Left renal pelvis (tissue), 4 donors: ENCODE measurements at places on chromosomes 2 and 18. TPM values are rescaled to one million over a fixed set of nuclear protein-coding genes. Genes with fewer than 3 reads are reported as not detected.

DNA sequence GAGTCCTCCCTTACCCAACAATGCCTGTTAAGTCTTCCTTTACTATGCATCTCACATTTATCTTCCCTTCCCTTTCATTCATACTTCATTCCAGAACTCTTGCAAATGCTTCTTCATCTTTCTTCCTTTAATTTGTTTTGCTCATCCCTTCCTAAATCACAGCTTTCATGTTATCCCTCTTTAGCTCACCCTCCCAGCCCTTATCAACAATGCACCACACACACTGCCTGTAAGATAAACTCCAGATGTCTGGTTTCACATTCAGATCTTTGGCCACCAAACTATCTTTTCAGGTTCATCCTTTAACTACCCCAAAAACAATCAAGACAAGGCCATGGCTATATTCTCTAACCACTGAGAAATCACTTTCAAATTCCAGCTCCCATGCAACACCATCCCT, 3.4 kb downstream of the CCDC93 start:
- DNase-seq: no peak

DNA sequence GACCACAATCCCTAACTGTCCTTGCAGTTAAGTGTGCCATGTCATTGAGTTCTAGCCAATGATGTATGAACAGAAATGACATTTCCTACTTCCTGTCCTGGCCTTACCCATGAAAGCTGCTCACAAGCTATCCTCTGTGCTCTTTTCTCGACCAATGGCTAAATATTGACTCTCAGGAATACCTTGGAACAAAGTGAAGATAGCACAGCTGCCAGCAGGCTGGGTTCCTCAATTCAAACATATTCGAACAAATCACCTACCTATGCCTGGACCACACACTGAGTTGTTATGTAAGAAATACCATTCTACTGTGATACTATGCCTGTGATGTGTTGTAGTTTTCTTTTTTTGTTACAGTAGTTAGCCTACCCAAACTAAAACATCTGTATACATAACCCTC, 65.1 kb downstream of the GAREM1 start:
- DNase-seq: no peak

DNA sequence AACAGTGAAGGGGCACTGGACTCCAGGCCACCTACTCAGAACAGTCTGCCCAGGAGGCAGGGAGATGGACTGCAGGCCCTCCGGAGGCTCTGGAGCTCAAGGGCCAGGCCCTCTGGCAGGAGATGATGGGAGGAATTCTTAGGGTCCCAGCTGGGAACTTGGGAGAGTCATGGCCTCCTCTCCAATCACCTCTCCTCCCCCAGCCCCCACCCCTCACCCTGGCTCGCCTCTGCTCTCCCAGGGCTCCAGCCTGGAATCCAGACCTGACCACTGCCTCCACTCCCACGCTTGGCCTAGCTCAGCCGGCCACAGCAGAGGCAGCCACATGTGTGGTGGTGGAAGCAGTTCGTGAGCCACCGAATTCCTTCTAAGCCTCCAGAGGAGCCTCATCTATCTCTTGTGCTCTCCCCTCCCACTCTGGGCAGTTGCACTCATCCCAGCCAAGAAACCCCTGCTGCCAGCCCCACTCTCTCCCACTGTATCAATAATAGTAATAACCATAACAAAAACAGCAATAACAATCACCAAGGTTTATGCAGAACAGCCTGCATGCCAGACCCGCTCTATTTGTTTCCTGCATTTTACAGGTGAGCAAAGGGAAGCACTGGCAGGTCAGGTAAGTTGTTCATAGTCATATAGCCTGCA, 67.4 kb downstream of the TNS1 start:
- no peak for DNase-seq

- no peak for DNase-seq
Measured at GRCh38 chr2:56118474-56118873, 65.3 kb upstream of the CCDC85A start.

DNA sequence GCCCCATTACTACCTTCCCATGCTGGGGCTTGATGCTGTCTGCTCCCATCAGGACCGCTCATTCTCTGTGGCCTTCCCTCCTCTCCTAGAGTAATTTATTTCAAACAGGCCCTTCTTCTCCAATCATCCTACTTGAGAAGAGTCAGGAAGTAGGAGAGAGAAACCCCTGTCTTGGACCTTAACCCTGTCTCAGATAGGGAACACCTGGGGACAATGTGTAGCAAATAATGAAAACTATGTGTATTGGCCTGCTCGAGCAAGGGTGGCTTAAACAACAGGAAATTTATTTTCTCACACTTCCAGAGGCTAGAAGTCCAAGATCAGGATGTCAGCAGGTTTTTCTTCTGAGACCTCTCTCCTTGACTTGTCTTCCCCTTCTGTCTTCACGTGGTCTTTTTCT, 26.6 kb upstream of the NEMP2 start:
- DNase-seq: no peak

DNA sequence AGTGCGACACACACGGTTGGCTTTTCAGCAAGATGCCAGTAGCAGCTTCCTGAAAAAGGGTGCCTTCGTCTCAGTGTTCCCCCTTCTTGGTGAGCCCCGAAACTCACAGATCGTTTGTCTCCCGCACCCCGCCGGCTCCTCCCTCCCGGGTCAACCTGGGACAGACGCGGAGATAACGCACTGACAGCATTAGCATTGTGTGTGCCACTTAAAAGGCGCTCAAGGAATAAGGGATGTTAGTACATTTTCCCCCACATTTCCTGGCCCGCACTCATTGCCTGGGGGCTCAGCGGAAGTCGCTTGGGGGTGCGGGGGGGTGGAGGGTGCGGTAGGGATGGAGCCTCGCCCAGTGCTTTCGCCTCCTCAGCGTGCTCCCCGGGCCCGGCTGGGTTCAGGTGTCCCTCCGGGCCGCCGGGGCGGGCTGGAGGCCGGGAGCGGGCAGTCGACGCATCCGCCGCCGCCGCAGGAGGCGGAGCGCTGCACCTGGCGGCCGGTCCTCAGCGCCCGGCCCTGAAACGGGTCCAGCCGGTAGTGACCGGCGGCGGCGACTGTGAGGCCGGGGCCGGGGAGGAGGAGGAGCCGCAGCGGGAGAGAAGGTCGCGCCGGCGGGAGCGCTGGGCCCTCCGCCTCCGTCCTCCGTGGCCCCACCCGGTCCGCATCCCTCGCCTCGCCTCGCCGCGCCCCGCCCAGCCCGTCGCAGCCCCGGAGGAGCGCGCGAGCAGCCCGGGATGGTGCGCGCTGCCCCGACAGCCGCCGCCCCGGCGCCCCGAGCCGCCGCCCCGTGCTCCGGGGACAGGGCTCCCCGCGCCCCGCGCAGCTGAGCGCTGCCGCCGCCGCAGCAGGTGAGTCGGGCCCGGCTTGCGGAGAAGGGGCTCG, at the start of gene MFSD6:
MFSD6 (plus strand) TSS at position 694 of the 876 bp plus-strand sequence. CDS start 27,675 bp downstream, outside the sequence.
- no peak for DNase-seq

- DNase-seq: no peak
Measured at GRCh38 chr2:222304737-222305515, 6.1 kb upstream of the PAX3 start.

DNA sequence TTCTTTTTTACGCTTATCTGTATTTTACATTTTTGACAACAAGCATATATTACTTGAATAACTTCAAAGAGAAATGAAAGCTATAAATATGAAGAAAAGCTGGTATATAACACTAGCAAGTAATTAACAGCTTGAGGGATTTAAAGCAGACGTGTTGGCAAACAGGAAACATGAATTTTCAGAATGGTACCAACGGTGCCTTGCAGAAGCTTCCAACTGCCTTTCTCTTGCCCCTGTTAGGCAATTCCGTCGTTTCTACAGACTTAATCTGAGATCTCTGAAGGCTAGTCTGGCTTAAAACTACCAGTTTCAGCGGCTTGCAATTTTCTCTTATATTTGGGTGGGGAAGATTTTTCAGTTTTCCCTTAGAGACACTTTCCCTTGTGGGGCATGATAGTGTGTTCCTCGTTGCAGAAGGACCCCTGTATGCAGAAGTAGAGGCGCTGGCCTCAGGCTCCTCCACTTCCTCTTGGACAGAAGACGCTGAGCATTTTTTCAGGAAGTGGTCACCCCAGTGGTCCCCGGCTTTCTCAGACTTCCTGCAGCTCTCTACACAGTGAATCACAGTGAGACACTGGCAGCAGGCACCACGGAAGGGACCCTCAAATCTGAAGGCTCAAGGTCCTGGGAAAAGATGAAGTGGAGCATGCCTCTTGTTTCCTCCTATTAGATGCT, 56.2 kb upstream of the SLC16A14 start:
- no peak for DNase-seq

DNA sequence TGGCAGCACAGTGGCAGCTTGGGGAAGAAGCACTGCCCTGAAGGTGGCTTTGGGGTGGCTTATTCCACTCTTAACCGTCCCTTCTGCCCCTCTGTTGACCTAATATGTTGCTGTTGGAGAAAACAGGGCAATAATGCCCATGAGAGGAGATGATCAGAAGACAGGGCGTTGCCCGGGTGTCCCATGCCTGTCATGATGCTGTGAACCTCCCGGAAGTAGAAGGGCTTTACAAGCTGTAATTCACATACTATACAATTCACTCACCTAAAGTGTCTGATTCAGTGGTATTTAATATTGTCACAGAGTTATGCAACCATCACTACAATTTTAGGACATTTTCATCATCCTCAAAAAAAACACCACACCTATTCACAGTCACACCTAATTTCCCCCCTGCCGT, 112.3 kb downstream of the FHOD3 start:
- DNase-seq: no peak

GRCh38 chr18:54857499-54857898, 29.2 kb downstream of the RAB27B start:
- no peak for DNase-seq

DNA sequence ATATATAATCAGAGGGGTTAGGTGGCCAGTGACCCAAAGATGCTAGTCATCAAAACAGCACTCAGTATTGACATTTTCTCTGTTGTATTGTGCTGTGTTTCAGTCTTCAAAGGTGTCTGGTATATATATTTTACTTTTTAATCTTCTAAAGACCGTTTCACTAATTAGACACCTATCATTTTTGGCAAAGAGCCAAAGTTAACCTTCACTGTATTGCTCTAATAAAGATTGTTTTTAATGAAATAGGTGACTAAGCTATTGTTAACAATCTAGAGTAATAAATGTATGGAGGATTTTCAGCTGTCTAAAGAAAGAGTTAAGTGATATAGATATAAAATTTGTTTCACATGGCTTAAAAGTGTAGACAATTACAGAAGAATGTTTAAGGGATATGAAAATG, 264.0 kb downstream of the CNTNAP5 start:
- no peak for DNase-seq

DNA sequence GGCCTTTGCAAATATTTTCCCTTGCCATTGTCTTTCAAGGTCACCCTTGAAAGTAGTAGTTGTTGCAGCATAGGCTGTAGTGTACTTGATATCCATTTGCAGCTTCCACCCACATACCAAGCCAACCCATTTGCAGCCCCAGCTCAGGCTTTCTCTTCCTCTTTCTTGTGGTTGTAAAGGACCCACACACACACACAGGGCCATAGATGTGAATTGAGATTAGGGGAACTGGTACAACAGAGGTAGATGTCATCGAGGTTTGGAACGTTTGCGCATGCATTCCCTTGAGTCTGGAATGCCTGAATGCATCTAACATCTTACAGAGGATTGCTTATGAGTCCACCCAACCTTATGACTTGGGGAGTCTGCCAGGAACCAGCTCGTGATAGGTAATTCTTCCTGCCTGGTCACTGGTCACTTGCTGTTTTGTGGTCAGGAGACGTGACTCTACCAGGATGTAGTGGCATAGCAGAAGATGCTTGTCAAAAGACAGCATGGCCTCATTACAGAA, 91.9 kb downstream of the MRPS9 start:
- no peak for DNase-seq

DNA sequence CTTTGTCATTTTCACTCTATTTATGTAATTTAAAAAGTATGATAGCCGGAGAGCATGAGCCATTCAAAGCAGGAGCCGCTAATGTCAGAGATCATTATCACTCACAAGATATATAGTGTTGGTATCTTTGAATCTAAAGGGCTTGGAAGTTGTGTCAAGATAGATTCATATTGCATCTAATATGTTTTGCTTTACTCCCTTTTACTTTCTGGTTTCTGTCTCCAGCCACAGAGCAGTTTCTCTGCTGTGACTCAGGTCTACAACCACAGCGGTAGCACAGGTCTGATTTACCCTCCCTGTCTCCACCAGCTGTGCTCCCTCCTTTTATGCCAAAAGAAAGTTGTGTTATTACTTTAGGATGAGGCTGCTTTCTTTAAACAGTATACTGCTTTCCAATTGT, 424.0 kb downstream of the ARHGAP15 start:
- DNase-seq: no peak

Gene POTEJ
- 0.12 TPM for polyA plus RNA-seq

Gene HOXD12
- polyA plus RNA-seq: 0.38 TPM

Gene PRKAG3
- not detected for polyA plus RNA-seq

Gene TYMS
- polyA plus RNA-seq: 121 TPM

Gene LIMS4
- polyA plus RNA-seq: 1.2 TPM

Gene WDSUB1
- polyA plus RNA-seq: 27.5 TPM

Gene SKOR2
- not detected for polyA plus RNA-seq

Gene SCTR
- 0.37 TPM for polyA plus RNA-seq

Gene SOX11
- 15.5 TPM for polyA plus RNA-seq
